Hematopoietic multipotent progenitor cell treated with erythropoietin and hydrocortisone succinate and interleukin-3 and kit ligand, for 15 days (in vitro differentiated cells): ENCODE measurements at places on chromosomes 2 and 18.

- no peak for DNase-seq
These were observed 137.7 kb downstream of the SNTG2 start for GRCh38 chr2:1088192-1088860.

- DNase-seq = no peak
These were observed 1.7 kb downstream of the TMEM18 start for GRCh38 chr2:675460-675859.

DNA sequence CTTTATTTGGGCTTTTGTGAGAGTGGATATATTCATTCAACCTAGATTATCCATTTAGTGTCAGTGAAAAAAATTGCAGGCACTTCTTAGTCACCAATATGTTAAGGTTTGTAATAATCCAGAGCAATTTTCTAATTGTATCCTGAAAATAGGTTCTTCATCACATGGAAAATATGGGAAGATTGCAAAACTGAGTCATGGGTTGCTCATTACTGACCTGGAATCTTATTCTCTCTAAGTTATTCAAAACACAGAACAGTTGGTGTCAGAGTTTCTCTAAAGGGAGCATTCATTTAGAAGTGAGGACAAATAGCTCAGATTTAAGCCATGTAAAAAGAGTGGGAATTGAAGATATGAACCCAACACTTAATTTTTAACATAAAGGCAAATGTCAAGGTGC lies 181.3 kb downstream of the IKZF2 start:
- DNase-seq = no peak

DNA sequence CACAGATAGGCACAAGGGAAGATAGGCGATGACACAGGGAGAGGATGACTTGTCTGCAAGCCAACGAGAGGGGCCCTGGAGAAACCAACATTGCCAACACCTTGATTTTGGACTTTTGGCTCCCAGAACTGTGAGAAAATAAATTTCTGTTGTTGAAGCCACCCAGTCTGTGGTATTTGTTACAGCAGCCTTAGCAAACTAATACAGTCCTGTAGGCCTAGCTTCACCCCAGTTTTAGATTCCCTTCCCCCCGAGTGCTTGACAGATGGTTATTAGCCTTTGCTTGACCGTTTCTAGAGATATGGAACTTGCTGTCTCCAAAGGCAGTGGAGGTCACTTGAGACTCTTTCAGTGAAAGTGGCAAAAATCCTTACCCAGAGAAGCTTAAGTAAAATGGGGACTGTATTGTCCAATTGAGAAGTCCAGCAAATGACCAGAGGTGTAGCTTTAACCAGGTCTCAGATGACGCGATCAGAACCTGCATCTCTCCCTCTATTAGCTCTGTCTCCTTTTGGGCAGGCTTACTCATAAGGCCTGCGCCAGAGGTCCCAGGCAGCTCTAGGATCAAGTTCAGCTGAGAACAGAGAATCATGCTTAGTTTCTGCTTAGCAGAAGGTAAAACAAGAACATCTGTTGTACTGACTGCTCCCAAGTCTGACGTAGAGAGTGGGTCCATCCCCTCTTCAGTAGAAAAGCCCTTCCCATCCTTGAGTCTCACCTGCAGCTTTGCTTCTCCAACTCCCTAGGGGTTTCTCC lies 50.4 kb downstream of the MFSD6 start:
- DNase-seq = no peak

GRCh38 chr2:173493874-173494273 lies 139.2 kb downstream of the CDCA7 start:
- DNase-seq = no peak

- DNase-seq = no peak
These were observed 6.2 kb upstream of the CNTNAP5 start for GRCh38 chr2:124018890-124019289.

- no peak for DNase-seq
These were observed 321.5 kb upstream of the TANK start for GRCh38 chr2:160838691-160839090.
